ENCODE measurements at places on chromosomes 3 and 15.
A peak's percentile ranks its signal among the peaks of the same experiment; 100 is the strongest.

DNA sequence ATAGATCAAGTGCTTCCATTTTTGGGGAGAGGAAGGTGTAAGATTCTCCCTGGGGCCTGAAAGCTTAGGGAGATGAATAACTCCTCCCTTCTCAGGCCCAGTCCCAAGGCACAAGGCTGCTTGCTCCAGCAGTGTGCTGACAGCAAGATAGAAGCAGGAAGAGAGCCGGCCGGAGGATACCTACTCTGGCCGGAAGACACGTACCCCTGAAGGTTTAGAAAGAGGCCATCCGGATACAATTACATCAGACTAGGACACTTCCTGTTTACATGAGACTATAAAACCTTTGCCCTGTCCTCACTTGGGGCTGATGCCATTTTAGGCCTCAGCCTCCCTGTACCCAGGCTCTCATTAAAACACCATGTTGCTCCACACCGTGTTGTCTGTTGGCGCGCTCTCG, 329.9 kb downstream of the SV2B start:
- no peak for DNase-seq

- no peak for DNase-seq
Measured at GRCh38 chr3:23203708-23204330, 692 bp downstream of the UBE2E2 start.

- DNase-seq: peak; percentile 54
Measured at GRCh38 chr3:179898024-179898423, 138.7 kb downstream of the PEX5L start.

GRCh38 chr3:107542665-107543064, 19.9 kb downstream of the BBX start:
- DNase-seq: no peak

- no peak for DNase-seq
Measured at GRCh38 chr15:41018534-41018933, 65.3 kb downstream of the CHAC1 start.

GRCh38 chr3:34972481-34972880, 666.8 kb upstream of the ARPP21 start:
- no peak for DNase-seq

DNA sequence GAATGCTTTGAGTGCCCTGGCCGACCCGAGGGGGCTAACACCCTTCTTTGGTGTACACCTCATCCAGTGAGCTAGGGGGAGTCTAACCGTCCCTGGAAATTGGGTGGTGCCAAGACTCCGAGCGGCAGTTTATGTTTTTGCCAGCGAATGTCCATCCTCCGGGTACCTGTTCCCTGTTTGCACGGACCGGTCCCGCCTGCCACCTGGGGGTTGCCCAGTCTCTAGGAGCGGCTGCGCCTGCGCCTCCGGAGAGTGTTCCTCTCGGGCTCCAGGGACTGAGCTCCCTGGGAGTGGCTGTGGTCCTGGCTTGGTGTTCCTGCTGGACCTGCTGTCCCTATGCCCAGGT, 913 bp upstream of the WNT7A start:
- DNase-seq: no peak

DNA sequence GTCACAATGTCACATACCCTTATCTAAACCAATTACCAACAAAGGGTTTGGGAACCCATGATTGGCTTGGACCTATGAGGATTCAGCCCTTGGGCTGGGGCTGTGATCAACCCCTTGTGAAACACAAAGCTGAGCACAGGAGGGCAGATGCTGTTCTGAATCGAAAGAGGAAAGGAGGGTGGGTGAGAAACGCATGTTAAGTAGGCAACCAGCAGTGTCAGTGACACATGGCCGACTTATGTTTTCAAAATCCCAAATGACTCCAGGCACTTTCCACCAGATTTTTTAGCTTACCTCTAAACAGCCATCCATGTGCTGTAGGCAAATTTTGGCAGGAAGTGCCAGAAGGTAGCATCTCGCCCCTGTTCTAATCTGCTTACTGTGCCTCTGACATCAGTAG, 34.1 kb upstream of the KLHL25 start:
- DNase-seq: no peak

DNA sequence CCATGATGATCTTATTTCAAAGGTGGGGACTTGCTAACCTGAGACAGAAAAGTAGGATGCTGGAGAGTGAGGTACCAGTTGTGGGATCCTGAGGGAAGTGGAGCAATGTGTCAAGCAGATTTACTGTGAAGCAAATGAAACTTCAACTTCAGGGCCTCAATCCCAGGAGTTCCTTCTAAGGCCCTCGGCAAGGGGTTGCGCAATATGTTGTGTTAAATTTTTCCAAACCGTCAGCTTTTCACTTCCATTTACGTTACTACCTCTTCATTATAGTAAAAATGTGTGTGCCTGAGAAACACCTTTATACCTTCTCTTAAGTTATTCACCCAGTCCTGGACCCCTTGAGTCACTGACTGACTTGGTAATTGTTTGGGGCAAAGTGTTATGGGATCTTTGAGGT, 42.5 kb upstream of the KCNH8 start:
- no peak for DNase-seq

GRCh38 chr3:15601399-15602145, at the start of the genes BTD and HACL1:
TSS of gene BTD (plus strand) at chr3:15601745. CDS start at chr3:15635440, 33,695 bp downstream.
TSS of gene HACL1 (minus strand) at chr3:15601569. CDS start at chr3:15601463, 106 bp downstream.
- peak; percentile 100 for DNase-seq

GRCh38 chr15:99185414-99186130, 63.8 kb downstream of the TTC23 start:
- DNase-seq: no peak

DNA sequence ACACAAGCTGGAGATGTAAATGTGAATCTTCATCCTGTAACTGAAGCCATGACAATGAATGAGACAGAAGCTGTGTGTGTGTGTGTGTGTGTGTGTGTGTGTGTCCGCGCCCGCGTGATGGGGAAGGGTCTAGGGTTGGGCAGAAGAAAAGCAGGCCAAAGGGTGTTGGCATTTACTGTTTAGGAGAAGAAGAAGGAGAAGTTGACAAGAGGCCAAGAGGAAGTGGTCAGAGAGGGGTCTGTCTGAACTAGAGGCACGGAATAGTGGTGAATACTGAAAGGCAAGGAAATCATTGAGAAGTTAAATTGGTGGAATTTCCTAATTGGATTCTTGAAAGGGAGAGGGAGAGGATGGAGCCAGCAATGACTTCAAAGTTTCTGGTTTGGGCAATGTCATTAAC, 5.6 kb upstream of the NCEH1 start:
- DNase-seq: no peak

DNA sequence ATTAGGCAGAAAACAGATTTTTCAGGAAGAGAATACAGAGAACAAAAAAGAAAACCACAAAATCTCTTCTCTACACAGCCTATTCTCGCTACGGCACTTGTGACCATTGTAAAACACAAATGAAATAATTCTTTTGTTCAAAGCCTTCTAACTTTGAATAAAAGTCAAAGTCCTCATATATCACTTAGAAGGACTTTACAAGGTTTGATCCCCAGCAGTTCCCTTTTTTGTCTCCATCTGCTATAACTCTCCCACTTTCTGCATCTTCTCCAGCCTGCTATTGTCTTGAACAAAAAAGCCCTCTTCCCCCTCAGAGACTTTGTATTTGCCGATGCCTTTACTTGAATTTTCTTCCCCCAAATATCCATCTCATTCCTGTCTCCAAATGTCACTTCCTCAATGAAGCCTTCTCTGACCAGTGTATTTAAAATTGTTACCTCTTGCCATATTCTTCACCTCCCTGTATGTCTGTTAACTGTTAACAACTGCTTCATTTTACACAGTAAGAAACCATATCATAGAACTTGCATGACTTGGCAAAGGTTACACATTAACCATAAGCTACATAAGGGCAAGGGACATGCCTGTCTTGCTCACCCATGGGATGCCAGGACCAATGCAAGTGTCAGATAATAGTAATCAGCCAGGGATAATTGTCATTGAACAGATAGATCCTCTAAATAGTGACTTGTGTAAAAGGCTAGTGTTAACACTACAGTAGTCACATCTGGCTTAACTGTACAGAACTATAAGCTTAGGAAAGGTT, 122.4 kb downstream of the CBLB start:
- no peak for DNase-seq

DNA sequence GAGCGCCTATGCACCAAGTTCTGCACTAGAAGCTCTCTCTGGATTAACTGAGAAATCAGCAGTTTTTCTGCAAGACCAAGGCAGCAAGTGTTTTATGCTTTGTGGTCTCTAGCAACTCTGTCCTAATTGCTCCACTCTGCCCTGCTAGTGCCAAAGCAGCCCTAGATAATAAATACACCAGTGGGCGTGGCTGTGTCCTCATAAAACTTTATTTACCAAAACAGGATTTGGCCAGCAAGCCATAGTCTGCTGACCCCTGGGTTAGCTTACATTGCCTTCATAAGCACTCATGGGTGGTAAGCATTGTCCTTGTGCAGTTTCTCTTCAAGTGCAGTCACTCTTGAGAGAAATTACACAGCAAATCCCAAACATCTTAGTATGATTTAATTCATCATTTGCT, 30.7 kb upstream of the SLC24A5 start:
- DNase-seq: no peak

- DNase-seq: no peak
Measured at GRCh38 chr15:89761009-89761831, 10.2 kb upstream of the MESP1 start.

DNA sequence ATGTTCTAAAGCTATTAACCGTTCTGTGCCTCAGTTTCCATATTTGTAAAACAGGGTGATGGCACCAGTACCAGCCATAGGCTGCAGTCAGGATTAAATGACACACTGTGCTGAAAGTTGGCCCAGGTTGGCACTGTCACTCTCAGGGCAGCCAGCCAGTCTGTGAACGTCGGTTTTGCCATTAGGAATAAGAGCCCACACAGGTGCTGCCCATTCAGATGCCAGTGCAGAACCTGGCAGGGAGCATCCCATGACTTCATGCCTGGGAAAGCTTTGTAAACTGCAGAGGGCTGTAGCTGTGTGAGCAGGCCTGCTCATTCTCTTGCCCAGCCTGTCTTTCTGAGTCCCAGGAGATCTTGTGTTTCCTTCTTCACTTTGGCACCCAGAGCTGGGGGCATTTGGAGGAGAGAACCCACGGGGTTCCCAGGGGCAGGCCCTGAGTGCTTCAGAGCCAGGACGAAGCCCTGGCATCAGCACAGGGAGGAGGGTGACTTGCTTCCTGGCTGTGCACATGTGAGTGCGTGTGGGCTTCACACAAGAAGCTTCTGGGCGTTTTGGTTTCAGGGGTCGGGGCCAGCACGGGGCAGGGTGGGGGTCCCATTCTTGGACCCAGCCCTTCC, 46.9 kb downstream of the ZNF710 start:
- no peak for DNase-seq

DNA sequence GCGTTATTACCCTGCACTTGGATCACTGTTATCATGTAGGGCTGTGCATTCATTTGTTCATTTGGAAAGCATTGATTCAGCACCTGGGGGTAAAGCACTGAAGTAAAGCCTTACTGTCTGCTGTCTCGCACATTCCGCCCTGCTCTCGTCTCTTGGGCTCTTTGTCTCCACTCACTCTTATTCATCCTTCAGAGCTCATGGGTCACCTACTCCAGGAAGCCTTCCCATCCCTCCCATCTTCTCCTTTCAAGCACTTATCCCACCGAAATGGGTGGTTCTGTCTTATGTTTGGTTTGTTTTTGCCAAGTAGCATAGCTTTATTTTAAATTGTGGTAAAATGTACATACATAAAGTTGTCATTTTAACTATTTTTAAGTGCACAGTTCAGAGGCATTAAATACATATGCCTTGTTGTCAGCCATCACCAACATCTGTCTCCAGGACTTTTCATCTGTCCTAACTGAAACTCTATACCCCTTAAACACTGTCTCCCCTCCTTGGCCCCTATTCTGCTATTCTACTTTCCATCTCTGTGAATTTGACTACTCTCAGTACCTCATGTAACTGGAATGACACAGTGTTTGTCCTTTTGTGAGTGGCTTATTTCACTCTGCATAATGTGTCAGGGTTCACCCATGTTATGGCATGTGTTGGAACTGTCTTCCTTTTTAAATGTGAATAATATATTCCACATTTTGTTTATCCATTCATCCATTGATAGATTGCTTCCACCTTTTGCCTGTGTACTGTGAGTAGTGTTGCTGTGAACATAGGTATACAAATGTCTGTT, 9.3 kb downstream of the DIS3L start:
- no peak for DNase-seq

DNA sequence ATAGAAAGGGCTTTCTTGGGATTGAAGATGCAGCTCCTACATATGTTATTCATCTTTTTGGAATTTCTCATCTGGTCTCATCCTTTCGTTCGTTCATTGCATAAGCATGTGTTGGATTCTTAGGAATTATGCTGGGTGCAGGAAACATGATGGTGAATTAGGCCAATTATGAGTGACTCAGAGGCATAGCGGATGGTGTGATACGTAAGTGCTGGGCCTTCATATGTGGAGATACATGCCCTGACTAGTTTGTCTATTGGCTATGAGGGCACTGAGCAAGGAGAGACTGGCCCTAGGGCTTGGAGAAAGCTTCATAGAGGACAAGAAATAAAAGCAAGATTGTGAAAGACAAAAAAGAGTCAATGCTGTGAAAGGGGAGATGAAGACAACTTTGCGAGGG, 235.1 kb downstream of the MYRIP start:
- no peak for DNase-seq

- DNase-seq: no peak
Measured at GRCh38 chr3:3538451-3538850, 260.8 kb upstream of the LRRN1 start.

DNA sequence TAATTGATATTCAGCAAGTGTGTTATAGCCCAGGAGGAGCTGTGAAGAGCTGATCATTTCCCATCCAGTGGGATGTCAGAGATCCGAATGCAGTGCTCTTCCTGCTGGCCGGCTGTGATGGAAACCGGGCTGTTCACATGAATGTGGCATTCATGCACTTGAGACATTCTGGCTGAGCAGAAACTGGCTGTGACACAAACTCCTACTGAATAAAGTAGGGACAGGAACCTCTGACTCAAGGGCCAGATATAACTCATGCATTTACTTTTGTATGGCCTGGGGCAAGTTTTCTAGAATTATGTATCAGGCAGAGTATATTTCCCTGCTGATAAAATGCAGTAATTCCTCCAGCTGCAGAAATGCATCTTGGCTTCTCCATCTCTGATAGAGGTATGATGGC, 83.4 kb upstream of the FAM3D start:
- DNase-seq: no peak

DNA sequence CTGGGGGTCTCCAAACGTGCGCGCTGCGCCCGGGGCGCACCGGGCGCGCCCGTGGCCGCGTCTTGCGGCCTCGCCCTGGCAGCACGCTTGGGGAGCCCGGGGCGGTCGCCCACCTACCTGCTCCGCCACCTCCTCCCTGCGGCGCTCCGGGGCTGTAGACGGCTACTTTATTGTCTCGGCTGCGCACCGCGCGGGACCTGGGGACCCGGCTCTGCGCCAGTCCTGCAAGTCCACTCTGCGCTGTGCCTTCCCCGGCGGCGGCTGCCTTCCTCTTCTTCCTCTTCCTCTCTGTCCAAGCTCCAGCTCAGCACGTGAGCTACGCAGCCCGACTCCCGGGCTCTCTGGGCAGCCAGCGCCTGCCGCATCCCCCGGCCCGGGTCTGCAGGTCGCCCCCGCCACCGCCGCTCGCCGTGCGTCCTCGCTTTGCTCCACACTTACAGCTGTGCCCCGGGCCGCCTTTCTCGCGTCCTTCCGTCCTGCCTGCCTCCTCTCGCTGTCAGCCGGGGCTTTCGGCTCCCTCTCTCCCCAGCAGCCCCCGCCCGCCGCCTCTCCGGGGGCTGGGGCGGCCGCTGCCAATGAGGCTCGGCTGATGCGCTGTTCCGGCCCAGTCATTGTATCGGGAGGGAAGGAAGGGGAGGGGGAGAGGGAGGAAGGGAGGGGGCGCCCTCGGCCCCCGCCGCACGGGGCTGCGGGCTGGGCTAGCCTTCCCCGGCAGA, 156.4 kb upstream of the FRMD4B start:
- peak; percentile 74 for DNase-seq

- no peak for DNase-seq
Measured at GRCh38 chr3:194447161-194447560, 39.6 kb downstream of the ATP13A3 start.

GRCh38 chr15:88066636-88067330, 189.8 kb downstream of the NTRK3 start:
- no peak for DNase-seq
